ENCODE measurements at places on chromosomes 6 and 20.
A peak's percentile ranks its signal among the peaks of the same experiment; 100 is the strongest.

- DNase-seq, result no peak
Observed at GRCh38 chr6:107840636-107841274, 16.6 kb upstream of the SCML4 start.

GRCh38 chr6:145756170-145756662 lies 20.9 kb upstream of the EPM2A start:
- peak; percentile 98 for DNase-seq

- DNase-seq, result peak; percentile 67
Observed at GRCh38 chr6:133286765-133287164, 45.6 kb downstream of the EYA4 start.

DNA sequence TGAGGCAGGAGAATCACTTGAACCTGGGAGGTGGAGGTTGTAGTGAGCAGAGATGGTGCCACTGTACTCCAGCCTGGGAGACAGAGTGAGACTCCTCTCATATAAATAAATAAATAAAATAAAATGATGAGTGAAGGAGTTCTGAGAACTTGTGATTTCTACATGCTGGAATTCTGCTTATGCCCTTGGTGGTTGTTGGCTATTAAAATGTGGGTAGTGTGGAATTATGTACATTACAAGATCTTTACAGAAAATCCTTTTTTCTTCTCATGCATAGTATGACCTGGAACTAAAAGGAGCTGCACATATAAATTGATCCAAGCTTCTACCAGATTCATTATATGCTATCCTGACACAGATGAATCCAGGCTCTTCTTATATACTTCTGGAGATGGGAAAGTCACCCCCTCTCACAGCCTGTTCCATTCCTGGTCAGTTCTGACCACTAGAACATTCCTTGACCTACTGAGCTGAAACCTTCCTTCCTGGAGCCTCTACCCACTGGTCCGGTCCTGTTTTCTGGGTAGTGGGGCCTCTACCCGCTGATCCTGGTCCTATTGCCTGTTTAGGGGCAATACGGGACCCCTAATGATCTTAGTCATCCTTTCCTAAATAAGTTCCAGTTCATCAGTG lies 37.7 kb upstream of the TAF8 start:
- peak; percentile 32 for DNase-seq

All from choroid plexus epithelial cell (primary cell).